Activated CD4-positive, alpha-beta T cell treated with anti-CD3 and anti-CD28 coated beads for 48 hours (primary cell): ENCODE measurements at places on chromosomes 1 and 21.

DNA sequence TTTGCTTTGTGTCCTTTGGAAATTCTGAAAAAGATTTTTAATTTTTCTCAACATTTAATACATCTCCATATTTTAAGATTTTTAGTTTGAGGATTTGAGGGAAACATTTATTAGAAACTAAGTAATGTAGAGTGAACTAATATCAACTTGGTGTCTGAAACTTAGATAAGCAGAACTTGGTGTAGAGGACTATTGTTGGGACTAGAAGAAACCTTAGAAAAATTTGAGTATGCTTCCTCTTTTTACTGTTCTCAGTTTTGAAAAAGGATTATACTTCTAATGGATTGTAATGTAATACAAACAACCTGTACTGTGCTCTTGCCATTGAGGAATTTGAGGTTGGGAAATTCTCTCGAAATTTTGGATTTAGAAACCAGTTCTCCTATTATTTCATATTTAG, 2.4 kb downstream of the FNBP1L start:
- no peak for DNase-seq

- DNase-seq: no peak
These were observed 4.2 kb downstream of the CSTB start for GRCh38 chr21:43771698-43772424.

DNA sequence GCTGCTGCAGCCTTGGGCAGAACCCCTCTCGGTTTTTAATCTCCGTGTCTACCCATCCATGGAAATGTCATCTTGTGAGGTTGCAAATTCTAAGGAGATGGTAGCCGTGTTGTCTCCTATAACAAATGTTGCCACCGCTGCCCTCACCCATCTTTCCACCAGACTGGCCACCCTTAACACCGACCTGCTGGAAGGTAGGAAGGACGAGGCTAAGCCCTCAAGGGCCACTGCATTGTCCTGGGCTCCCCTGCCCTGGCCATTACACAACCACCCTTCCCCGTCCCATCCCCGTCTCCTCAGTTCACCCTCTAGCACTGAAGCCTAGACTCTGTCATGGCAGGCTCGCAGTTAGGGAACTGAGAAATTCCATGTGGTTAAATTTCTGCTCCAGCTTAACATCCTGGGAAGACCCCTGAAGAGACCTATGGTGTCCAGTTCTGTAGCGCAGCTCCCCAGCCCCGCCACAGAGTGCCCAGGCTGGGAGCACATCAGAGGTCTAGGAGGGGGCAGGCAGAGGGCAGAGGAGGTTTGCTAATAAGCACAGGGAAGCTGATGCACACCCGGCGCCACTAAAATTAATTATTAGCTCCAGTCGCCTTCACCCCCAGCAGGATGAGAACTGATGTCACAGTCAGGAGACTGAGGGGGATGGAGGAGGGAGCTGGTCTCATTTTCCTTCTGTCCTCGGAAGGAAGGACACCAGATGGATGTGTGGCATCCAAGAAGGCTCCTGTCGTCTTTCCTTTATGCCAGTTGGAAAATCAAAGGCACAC, 38.3 kb downstream of the STUM start:
- DNase-seq: no peak

GRCh38 chr1:179550746-179551682, 24.7 kb downstream of the NPHS2 start:
- no peak for DNase-seq

- DNase-seq: no peak
These were observed 82.1 kb downstream of the PRDM2 start for GRCh38 chr1:13781907-13782633.

DNA sequence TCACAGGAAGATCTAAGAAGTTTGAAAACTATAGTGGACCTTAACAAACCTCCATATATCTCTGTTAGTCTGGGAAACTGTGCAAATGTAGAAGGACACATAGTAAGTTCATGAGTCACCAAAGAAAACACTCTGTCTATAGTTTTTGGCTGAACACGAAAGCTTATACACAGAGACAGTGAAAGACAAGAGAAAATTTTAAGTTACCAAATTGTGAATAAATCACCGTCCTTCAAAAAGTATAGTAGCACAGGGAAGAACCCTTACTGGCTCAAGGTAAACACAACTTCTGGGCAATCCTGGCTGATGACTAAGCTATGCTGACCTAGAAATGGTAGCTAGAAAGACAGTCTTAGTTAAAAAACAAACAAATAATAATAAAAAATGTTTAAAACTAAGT, 1057.9 kb downstream of the AMY1C start:
- no peak for DNase-seq

- DNase-seq: peak; percentile 67
These were observed 13.0 kb upstream of the KCNC4 start for GRCh38 chr1:110196917-110197765.

GRCh38 chr1:29875557-29876028, 639.3 kb downstream of the PTPRU start:
- DNase-seq: no peak

DNA sequence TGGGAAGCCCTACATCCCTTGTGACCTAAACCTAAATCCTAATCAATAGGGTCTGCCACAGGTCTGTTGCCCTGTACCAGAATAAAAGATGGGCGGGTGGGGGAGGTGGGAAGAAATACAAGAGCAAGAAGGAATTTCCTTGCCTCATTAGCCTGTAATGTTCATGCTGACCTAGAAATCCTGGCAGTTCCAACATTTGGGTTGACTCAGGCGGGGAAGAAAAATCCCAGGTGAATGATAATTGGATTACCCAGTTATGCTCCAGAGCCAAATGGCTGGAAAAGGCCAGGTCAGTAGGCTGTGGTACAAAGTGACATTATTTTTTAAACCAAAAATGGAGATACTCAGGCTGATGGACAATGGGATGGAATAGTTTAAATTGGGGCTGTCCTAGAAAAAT, 27.3 kb upstream of the A3GALT2 start:
- no peak for DNase-seq

GRCh38 chr1:94305704-94306103, 68.3 kb upstream of the ARHGAP29 start:
- DNase-seq: no peak

- peak; percentile 46 for DNase-seq
These were observed 95.4 kb upstream of the USP24 start for GRCh38 chr1:55310505-55310971.

- no peak for DNase-seq
These were observed 29.3 kb downstream of the XCL2 start for GRCh38 chr1:168514455-168514854.
